ENCODE measurements at places on chromosomes 11 and 22.

DNA sequence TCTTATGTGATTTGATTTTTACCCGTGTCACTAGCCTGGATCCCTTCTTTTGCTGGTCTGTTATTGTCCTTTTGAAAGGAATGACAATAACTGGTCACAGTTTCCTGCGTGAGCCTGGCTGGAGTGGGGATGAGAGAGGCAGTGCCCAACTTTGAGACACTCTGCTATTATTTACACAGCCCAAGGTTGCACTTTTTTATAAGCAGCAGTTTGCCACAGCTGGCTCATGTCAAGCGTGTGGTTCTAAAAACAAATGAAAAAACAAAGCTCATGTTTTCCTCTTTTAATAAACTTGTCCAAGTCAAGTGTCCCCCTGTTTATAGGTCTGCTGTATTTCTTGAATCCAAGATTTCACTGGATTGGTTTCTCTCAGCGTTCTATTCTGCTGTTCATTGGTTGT, 201.3 kb downstream of the GRIK4 start:
- no peak for DNase-seq

DNA sequence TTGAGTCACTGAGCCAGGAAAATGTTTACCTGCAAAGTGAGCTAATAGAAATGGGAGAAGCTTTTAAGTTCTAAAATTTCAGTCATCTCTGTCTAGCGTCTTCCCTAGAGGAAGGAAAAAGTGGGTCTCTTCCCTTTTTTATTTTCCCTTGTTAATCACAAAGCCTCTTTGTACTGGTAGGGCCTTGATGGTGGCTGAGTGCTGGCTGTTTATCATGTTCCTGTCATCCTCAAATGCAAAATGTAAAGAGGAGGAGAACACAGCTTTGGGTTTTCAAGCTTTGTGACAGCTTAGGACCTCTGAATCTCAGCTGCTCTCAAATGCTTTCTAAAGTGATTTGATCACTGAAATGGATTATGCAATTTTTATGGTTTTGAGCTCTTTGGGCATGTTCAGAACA, 222.0 kb downstream of the TMEM135 start:
- DNase-seq: no peak

- no peak for DNase-seq
Observed at GRCh38 chr11:33652431-33652830, 48.2 kb downstream of the C11orf91 start.

DNA sequence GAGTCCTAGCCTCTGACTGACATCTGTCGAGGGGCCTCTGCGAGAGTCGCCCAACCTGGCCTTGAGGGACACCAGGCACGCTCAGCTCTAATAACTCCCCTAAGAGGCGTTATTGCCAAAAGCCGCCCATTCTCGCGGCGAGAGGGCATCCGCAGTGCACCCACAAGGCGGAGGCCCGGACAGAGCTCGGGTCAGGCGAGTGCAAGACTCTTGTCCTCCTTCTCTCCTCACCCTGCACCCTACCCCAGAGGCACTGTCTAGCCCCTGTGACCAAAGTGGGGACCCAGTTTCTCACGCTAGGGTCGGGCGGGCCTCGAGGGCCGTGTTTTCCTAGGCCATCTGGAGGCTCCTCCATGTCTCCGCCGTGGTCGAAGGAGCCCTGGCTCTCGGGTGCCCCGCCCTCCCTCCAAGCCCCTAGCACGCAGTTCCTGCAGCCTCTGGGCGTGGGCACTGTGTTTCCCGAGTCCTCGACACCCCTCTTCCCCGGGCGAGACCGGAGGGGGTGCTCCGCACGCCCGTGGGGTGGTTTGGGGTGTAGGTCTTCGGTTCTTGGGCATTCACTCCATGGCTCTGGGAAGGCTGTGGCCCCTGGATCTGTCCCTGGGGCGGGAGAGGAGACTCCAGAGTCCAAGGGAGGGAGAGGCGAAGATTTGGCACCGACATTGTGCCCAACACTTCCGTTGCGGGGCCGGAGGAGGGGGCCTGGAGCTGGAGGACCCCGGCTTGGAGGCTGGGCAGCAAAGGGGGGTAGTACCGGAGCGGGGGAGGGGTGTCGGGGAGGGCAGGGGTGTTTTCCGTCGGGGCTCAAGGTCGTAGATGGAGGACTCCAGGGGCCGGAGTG, 1.0 kb downstream of the CHRM4 start:
- no peak for DNase-seq

- no peak for DNase-seq
Observed at GRCh38 chr22:37638391-37639069, 939 bp upstream of the SH3BP1 start.

- no peak for DNase-seq
Observed at GRCh38 chr11:126267650-126268049, 1.0 kb downstream of the SRPRA start.

DNA sequence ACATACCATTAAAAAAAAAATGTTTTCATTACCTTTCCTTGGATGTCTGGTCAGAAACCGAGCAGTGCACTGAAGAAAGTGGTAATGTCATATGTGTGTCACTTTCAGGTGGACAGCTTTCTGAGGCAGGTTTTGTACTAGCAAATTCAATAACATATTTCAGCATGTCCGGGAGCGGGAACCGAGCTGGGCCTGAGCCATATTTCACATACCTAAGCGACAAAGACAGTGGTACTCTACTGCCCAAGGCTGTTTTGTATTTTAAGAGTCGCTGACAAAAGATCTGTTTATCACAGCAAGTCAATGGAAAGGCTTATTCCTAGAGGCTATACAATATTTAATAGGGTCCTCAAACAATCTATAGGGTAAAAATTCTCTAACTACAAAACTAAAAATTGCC, 38.0 kb downstream of the CLDN25 start:
- no peak for DNase-seq
